ENCODE measurements at places on chromosomes 5 and 9. TPM values are rescaled to one million over a fixed set of nuclear protein-coding genes. Genes with fewer than 3 reads are reported as not detected.

- no peak overlapping the region for H3K27ac ChIP-seq
- H3K4me3 ChIP-seq: no peak overlapping the region
- H3K36me3 ChIP-seq: no peaks in the 10 kb centered on the region
- H3K27me3 ChIP-seq: no peaks in the 10 kb centered on the region
- H3K4me1 ChIP-seq: no peaks in the 10 kb centered on the region
These were observed 1126.4 kb upstream of the SEMA6A start for GRCh38 chr5:117701062-117701461.

GRCh38 chr9:68704498-68704813 lies 584 bp upstream of the PIP5K1B start:
- peaks cover 2% of the 10 kb centered on the region for H3K4me1 ChIP-seq
- no peaks in the 10 kb centered on the region for H3K36me3 ChIP-seq
- H3K27ac ChIP-seq: no peak overlapping the region
- peaks cover 41% of the 10 kb centered on the region for H3K27me3 ChIP-seq
- no peak for DNase-seq
- H3K4me3 ChIP-seq: no peak overlapping the region

The RNF145 gene
- total RNA-seq: 54.0 TPM

- no peaks in the 10 kb centered on the region for H3K36me3 ChIP-seq
- no peaks in the 10 kb centered on the region for H3K27me3 ChIP-seq
- no peak for DNase-seq
These were observed 410.4 kb upstream of the MPDZ start for GRCh38 chr9:13689925-13690324.

- H3K27me3 ChIP-seq: no peaks in the 10 kb centered on the region
- H3K4me3 ChIP-seq: no peak overlapping the region
- no peak overlapping the region for H3K27ac ChIP-seq
- DNase-seq: no peak
These were observed 3.3 kb upstream of the CXXC5 start for GRCh38 chr5:139644646-139645429.

DNA sequence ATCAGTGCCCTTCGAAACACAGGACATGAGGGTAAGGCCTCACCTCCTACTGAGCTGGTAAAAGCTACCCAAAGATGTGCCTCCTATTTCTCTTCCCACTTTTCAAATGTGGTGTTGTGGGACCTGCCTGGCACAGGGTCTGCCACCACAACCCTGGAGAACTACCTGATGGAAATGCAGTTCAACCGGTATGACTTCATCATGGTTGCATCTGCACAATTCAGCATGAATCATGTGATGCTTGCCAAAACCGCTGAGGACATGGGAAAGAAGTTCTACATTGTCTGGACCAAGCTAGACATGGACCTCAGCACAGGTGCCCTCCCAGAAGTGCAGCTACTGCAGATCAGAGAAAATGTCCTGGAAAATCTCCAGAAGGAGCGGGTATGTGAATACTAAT lies 1.9 kb downstream of the IRGM start:
- DNase-seq: peak; percentile 45
- no peaks in the 10 kb centered on the region for H3K36me3 ChIP-seq
- H3K4me3 ChIP-seq: no peak overlapping the region
- peaks cover 4% of the 10 kb centered on the region for H3K27me3 ChIP-seq
- H3K4me1 ChIP-seq: no peaks in the 10 kb centered on the region

GRCh38 chr5:108743319-108743718 lies 4.4 kb upstream of the FER start:
- H3K27ac ChIP-seq: no peak overlapping the region
- H3K4me3 ChIP-seq: no peak overlapping the region
- H3K36me3 ChIP-seq: no peaks in the 10 kb centered on the region
- no peaks in the 10 kb centered on the region for H3K4me1 ChIP-seq

- no peak overlapping the region for H3K4me3 ChIP-seq
- no peaks in the 10 kb centered on the region for H3K36me3 ChIP-seq
- no peak for DNase-seq
- H3K27ac ChIP-seq: no peak overlapping the region
- H3K4me1 ChIP-seq: no peaks in the 10 kb centered on the region
- peaks cover 2% of the 10 kb centered on the region for H3K27me3 ChIP-seq
These were observed 18.6 kb downstream of the SLC36A2 start for GRCh38 chr5:151328734-151329133.

The STKLD1 gene
- total RNA-seq: 0.58 TPM

DNA sequence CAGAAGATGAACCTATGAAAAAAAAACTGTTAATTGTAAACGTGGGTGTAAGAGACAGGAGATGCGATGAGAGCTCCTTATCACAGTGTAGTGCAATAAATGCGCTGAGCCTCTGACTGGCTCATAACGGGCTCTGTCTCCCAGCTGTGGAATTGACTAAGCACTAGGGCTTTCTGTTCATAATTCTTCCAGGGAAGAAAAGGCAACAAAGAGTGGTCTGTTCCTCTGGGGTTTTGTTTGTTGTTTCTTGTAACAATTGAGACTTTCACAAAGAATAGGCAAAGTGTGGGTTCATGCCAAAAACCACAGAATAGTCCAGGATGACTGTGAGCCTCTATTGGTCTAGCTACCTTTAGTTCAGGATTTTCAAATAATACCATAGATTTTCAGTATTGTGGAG lies 39.4 kb downstream of the UBE2QL1 start:
- H3K36me3 ChIP-seq: no peaks in the 10 kb centered on the region
- no peak overlapping the region for H3K4me3 ChIP-seq
- no peak overlapping the region for H3K27ac ChIP-seq
- H3K27me3 ChIP-seq: no peaks in the 10 kb centered on the region

The SAXO1 gene
- 0.10 TPM for total RNA-seq

- H3K36me3 ChIP-seq: no peaks in the 10 kb centered on the region
- DNase-seq: no peak
- no peak overlapping the region for H3K27ac ChIP-seq
- no peak overlapping the region for H3K4me3 ChIP-seq
These were observed 26.7 kb upstream of the ADAMTS2 start for GRCh38 chr5:179371681-179372680.

DNA sequence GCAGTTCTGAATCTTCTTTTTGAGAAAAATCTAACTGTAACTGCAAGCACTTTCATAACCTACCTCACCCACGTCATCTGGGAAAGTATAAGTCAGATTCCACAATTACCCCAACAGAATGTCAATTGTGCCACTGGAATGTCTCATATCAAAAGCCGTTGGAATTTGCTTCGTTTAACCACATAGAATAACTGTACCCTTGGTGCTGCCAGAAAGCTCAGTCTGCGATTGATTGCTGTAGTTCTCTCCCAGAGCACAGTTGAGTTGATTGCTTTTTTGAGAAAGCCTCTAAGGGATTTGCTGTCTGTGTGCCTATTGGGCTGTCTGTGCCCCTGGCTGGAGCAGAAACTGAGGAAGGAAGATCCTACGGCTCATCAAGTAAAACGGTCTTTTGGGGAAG lies 583.6 kb downstream of the TMEM38B start:
- H3K4me3 ChIP-seq: no peak overlapping the region
- H3K27me3 ChIP-seq: no peaks in the 10 kb centered on the region
- DNase-seq: peak; percentile 68
- peaks cover 3% of the 10 kb centered on the region for H3K4me1 ChIP-seq

The ADAMTS19 gene
- 0.87 TPM for total RNA-seq

DNA sequence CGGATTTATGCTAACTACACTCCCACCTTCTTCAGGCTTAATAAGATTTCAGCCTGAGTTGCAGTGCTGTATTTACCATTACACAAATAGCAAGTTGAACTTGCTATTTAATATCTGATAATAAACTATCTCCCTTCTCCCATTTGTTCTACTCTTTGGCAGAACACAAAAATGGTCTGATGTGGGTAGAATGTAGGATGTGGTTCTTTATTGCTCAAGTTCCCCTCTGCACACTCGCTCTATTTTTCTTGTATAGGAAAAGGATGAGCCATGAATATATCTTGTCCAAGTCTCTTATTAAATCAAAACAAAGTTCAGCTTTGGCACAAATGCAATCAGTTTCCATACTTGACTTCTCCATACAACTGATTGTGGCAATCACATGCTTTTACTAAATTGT lies 37.2 kb upstream of the KIF2A start:
- DNase-seq: no peak
- no peaks in the 10 kb centered on the region for H3K27me3 ChIP-seq
- H3K27ac ChIP-seq: no peak overlapping the region
- no peaks in the 10 kb centered on the region for H3K36me3 ChIP-seq
- no peaks in the 10 kb centered on the region for H3K4me1 ChIP-seq
- no peak overlapping the region for H3K4me3 ChIP-seq

GRCh38 chr5:58818465-58818864 lies 235.6 kb downstream of the RAB3C start:
- no peaks in the 10 kb centered on the region for H3K27me3 ChIP-seq
- H3K36me3 ChIP-seq: no peaks in the 10 kb centered on the region
- no peak overlapping the region for H3K27ac ChIP-seq
- no peaks in the 10 kb centered on the region for H3K4me1 ChIP-seq
- no peak overlapping the region for H3K4me3 ChIP-seq
- DNase-seq: no peak

The WNT8A gene
- not detected for total RNA-seq

GRCh38 chr5:35161652-35162273 lies 68.5 kb downstream of the PRLR start:
- DNase-seq: no peak
- H3K27me3 ChIP-seq: peaks cover 3% of the 10 kb centered on the region
- no peaks in the 10 kb centered on the region for H3K36me3 ChIP-seq
- H3K27ac ChIP-seq: no peak overlapping the region
- no peak overlapping the region for H3K4me3 ChIP-seq

DNA sequence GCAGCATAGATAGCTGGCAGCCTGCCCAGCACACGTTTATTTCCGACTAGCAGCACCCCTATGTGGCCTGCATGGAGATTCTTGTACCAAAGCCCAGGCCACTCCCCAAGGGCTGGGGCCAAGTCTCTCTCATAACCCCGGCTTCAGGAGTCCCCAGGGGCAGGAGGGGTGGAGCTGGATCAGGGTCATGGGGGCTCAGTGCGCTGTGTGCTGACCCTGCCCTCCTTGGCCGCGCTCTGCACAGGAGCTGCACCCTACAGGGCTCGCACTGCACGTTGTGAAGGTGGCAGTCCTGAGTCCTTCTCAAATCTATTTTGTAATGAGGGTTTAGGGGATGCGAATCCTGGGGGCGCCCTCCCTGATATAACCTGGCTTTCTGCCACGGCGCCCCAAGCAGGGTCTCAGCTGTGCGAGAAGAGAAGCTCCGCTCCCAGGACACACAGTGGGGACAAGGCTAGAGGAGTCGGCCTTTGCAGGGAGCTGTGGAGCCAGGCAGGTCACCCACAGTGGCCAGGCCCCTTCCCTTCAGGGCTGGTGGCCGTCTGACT lies 28.6 kb downstream of the NKD2 start:
- no peaks in the 10 kb centered on the region for H3K36me3 ChIP-seq
- no peak overlapping the region for H3K27ac ChIP-seq
- peaks cover 2% of the 10 kb centered on the region for H3K27me3 ChIP-seq
- H3K4me3 ChIP-seq: no peak overlapping the region
- no peaks in the 10 kb centered on the region for H3K4me1 ChIP-seq

GRCh38 chr5:122471752-122472061 lies 159.7 kb downstream of the SNCAIP start:
- H3K4me3 ChIP-seq: no peak overlapping the region
- no peaks in the 10 kb centered on the region for H3K36me3 ChIP-seq
- H3K27me3 ChIP-seq: no peaks in the 10 kb centered on the region
- no peak overlapping the region for H3K27ac ChIP-seq
- DNase-seq: no peak

DNA sequence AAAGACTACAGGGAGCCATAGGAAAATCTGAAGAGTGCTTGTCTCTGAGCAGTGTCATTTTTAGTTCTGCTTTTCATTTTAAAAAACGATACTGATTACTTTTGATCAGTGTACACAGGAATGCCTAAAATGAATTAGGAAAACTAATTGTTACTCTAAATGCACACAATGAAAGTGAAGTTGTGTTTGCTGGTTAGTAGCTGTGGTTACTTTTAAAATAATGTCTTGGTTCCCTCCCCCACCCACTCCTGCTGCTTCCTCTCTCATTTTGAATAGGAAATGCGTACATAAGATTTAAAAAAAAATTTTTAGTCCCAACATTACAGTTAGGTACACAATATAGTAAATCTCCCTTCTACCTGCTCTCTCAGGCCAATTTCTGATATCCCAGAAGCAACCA lies 47.5 kb upstream of the PLPP1 start:
- no peaks in the 10 kb centered on the region for H3K36me3 ChIP-seq
- no peaks in the 10 kb centered on the region for H3K27me3 ChIP-seq
- H3K4me1 ChIP-seq: peaks cover 8% of the 10 kb centered on the region
- no peak for DNase-seq
- H3K27ac ChIP-seq: no peak overlapping the region

- H3K27me3 ChIP-seq: no peaks in the 10 kb centered on the region
- peak overlapping the region; percentile 99 for H3K27ac ChIP-seq
- no peaks in the 10 kb centered on the region for H3K36me3 ChIP-seq
These were observed 868 bp downstream of the KDM4C start for GRCh38 chr9:6758498-6759184.

The FAM81B gene
- 0.67 TPM for total RNA-seq

DNA sequence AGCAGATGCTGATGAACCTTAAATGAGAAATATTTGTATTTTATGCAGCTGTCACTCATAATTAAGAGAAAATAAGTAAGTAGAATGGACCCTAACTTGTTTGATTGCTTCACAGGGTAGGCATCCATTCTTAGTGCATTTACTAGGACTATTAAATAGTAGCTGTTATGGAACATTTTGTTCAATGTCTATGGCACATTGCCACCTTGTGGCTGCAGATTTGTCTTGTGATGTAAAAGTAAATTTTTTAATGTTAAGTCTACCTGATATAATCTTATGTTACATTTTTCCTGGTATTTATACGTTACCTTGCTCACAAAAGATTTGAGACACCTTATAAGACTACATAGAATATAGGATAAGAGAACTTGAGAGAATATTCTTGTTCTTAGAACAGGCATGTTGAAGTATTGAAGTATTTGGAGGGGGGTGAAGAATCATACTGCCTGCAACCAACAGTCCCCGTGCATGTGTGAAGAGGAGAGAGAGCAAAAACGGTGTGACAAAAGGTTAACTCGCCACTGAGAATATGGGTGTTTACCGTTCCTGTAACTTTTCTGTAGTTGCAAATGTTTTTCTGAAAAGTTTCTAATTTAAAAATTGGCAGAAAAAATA lies 161.1 kb downstream of the MAST4 start:
- DNase-seq: peak; percentile 36
- peaks cover 15% of the 10 kb centered on the region for H3K27me3 ChIP-seq
- no peak overlapping the region for H3K27ac ChIP-seq
- H3K4me1 ChIP-seq: no peaks in the 10 kb centered on the region
- no peak overlapping the region for H3K4me3 ChIP-seq

- DNase-seq: peak; percentile 49
- H3K4me1 ChIP-seq: no peaks in the 10 kb centered on the region
- no peaks in the 10 kb centered on the region for H3K36me3 ChIP-seq
- no peaks in the 10 kb centered on the region for H3K27me3 ChIP-seq
- no peak overlapping the region for H3K4me3 ChIP-seq
These were observed 43.5 kb downstream of the PNPLA7 start for GRCh38 chr9:137506702-137507171.
